Fibroblast of skin of back (primary cell): ENCODE measurements at places on chromosomes 12 and 14.

DNA sequence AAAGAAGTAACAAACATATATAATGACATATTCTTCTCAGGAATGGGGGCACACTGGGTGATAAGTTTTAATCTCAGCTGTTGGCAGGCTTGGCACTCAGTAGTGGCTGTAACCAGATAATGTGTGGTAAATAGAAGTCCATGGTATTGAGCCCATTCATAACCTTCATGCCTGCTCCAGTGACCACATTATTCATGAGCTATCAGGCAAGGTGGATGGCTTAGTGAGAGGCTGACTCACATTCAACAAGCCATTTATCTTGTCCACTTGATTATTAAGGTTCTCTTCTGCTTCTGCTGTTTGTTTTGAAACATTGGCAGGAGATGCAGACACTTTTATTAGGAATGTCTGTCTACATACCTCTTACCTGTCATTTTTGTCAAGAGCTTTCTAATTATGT lies 950.4 kb upstream of the LRFN5 start:
- no peak for DNase-seq

DNA sequence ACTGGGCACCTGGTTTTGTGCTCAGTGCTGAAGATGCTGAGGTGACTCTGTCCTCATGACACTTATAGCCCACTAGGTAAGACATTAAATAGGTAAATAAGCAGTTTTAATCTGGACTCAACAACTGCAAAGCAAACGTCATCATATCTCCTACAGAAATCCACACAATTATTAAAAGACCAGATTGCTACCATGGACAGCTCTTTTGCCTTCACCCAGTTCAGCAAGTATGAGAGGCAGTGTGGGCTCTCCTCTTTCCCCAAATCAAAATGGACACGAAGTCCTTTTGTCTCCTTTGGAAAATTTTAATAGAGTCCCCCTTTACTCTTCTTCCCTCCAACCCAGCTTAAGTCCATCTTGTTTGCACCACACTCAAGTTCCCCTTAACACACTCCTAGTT lies 171.1 kb downstream of the RPAP3 start:
- peak; percentile 28 for DNase-seq

DNA sequence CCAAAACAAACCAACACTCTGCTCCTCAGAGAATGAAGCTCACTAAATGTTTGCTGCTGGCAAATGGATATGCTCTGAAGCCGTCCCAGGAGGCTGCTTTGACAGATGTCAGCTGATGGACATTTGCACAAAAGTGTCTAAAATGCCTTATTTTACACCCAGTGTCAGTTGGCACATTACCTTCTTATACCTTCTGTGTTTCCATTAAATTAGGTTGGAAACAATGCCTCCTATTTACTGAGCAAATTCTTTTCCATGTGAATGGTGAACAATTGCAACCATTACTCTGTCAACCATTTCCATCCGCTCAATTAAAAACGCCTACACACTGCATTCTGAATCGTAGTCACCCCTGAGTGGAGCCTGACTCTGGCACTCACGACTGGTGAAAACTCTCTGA lies 1679.9 kb upstream of the FLRT2 start:
- no peak for DNase-seq

GRCh38 chr14:68702578-68702977 lies 90.3 kb downstream of the ZFP36L1 start:
- no peak for DNase-seq

- DNase-seq, result no peak
These were observed 369.6 kb downstream of the DPF3 start for GRCh38 chr14:72524295-72524629.

DNA sequence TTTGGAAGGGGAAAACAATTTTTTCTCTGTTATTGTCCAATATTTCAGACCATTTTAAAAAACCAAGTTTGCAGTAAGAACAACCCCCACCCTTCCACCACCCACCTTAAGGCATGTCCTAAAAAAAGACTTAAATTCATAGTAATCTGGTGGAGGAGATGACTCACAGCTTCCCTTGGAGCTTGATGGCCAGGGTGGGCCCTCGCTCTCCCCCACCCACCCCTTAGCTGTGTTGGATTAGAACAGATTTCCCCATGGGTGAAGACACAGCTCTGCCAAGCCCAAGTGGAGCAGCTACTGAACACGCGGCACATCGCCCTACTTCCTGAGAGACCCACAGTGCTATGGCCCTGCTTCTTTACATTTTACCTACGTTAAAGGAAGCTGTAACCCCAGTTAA lies 140.3 kb downstream of the GCH1 start:
- peak; percentile 56 for DNase-seq

- DNase-seq, result no peak
These were observed 81.9 kb upstream of the GTF2A1 start for GRCh38 chr14:81302638-81303037.

GRCh38 chr14:25038044-25038668 lies 11.8 kb downstream of the STXBP6 start:
- DNase-seq, result no peak

GRCh38 chr12:64473176-64473575 lies 21.3 kb downstream of the TBK1 start:
- DNase-seq, result no peak

DNA sequence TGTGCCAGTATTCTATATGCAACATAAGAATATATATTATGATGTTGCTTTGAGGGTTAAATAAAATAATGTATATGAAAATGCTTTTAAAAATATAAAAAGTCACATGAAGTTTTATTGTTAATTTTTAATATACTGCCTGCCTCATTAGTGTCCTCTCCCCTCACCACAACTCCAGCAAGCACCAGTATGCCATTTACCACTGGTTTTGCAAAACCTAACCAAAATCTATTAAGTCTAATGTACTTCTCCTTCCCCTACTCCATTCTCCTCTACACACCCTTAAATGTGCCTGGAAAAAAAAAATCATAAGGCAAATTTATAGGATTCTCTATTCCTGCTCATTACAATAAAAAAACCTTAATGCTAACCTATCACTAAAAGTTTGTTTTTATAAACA lies 24.0 kb upstream of the GNG2 start:
- DNase-seq, result no peak

DNA sequence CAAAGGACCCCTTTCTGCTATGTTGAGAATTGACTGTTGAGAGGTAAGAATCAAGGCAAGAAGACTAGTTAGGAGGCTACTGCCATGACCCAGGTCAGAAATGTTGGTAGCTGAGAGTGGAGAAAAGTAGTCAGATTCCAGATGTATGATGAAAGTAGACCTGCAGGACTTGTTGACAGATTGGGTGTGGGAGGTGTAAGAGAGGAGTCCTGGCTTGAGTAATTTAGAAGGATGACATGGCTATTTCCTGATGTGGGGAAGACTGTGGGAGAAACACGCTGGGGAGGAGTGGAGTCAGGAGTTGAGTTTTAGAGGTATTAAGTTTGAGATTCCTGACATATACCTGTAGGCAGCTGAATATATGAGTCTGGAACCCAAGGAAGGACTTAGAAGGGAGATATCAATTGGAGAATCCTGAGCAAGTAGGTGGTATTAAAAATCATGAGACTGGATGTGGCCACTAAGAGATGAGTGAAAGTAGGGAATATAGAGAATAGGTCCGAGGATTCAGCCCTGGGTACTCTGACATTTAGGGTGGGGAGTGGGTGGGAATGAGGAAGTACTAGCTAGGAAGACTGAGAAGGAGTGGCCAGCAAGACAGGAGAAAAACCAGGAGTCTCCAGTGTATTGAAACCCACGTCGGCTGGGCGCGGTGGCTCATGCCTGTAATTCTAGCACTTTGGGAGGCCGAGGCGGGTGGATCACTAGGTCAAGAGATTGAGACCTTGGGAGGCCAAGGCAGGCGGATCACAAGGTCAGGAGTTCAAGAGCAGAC lies 12.6 kb upstream of the DDX47 start:
- DNase-seq, result peak; percentile 28

GRCh38 chr14:91545946-91546716 lies 36.0 kb upstream of the PPP4R3A start:
- DNase-seq, result no peak

DNA sequence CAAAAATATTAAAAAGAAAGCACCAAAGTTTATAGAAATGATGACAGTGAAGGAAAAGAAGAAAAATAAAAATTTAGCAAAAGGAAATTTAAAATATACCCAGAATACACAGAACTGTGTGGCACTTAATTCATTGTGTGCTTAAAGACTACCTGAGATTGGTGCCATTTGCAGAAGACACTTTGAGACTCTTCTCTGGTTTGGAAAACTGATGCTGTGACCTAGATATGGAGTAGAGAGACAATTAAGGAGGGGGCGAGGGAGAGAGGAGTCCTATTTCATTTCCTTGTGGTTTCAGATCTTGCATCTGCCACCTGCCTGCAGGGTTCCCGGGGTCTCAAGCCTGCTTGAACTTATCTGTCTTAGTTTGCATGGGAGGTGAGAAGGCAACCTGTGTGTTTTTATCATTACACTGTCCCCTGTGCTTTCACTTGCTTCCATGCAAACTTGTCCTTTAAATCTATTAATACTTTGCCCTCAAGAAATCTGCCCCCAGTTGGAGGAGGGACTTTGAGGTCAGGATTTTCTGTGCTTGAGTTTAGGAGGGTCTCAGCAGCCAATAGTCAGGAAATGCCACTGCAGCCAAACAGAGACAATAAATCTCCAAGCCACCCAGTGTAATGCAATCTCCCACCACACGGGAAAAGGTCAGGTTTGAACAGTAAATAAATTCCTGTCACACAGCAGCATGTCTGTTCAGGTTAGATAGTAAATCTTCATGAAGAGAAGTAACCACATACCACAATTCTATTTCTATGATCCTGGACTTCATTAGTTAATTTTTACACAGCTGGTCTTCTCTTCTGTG lies 119.4 kb downstream of the CAND1 start:
- no peak for DNase-seq

DNA sequence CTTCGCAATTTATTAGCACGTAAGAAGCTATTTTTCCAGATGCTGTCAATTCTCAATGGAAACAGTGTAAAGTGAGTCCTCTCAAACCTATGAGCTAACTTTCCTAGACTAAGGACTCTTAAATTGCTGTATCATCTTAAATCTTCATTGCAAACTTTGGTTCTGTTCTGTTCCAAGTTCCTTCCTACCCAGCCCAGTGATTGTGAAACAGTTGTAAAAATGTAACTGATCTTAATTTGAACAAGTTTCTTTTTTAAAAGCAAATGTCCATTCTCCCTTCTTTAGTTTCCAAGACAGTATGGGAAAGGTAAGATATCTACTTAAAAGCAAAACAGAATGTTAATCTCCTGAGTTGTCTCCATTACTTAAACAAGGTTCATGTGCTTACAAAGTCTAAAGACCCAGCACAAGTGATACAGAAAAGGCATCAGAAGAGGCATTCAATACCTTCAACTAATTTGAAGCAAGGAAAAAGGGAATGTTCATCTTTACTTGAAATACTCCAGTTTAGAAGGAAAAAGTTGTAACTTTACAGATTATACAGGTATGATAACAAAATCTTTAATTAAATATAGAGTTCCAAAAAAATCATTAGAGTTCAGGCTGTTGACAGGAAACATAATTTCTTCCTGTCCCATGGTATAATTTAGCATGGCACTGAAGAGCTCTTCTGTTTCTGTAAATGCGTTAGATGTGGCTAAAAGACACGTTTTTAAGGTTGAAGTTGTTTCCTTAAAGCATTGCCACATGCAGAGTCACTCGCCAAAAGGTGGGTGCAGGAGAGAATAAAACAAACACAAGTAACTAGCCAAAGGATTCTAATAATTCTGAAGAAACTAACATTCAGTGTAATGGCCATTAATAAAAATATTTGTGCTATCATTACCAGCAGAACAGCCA lies 101.5 kb upstream of the USP15 start:
- DNase-seq, result no peak

GRCh38 chr14:56891226-56891625 lies 80.9 kb upstream of the OTX2 start:
- no peak for DNase-seq

DNA sequence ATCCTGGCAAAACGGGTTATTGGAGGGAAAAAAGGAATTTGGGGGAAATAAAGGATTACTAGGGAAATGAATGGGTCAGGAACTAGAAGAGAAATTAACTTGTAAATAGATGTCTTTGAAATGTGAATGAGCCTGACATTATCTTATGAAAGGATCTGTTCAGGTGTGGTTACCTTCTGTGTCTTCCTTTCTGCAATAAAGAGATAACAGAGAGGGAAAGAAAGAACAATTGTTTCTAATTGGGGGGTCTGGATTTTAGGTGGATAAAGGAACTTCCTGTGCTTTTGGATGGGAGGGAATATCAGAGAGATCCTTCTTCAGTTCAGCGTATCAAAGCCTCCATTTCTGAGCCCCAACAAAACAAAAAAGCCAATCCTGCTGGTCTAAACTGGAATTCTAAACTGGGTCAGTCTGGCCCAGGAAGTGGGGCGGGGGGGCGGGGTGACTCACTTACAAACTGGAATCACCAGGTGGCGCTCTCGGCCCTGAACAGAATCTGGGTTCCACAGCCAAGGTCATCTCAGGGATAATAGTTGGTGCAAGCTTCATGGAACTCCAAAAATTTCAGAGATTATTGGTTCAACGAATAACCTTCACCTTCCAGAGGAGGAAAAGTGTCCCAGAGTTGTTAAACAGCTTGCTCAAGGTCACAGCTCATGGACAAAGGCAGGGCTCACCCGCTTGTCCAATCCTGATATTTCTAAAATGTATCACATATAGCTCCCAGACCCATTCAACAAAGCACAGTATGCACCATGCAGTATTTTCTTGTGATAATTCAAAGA lies 15.2 kb upstream of the PEBP1 start:
- peak; percentile 66 for DNase-seq

DNA sequence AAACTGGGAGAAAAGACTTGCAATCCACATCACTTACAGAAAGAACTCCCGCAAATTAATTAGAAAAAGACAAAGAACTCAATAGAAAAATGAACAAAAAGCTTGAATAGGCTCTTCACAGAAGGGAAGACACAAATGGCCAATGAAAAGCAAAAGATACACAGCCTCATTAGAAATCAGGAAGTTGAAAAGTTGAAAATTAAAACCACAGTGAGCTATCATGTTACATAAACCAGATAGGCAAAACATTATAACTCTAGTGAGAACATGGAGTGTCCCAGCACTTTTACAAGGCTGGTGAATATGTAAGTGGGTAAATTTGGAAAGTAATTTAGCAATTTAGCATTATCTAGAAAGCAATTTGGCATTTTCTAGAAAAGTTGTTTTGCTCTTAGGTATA lies 158.4 kb upstream of the RASSF8 start:
- DNase-seq, result no peak

DNA sequence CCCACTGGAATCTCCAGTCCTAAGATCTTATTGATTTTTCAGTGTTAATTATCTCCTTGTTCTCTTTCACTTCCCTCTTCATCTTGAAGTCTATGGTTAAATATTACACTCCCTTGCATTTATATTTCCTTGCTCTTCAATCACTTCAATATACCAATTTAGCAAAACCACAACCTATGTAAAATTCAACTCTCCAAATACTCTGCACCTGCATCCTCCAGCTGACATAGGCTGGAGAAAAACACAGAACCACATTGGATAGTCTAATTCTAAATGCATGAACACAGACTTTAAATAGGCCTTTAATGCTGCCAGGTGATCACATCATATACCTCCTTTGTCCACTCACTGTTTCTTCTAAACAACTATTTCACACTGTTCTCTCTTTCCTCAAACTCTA lies 253.8 kb upstream of the GARIN6 start:
- DNase-seq, result no peak

DNA sequence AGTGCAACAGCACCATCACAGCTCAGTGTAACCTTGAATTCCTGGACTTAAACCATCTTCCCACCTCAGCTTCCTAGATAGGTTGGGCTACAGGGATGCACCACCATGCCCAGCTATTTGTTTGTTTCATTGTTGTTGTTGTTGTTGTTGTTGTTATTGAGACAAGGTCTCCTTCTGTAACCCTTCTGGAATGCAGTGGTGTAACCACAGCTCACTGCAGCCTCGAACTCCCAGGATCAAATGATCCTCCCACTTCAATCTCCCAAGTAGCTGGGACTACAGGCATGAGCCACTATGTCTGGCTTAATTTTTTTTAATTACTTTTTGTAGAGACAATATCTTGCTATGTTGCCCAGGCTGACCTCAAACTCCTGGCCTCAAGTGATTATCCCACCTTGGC lies 1.2 kb upstream of the NEMP1 start:
- no peak for DNase-seq
